NAMALWA (cell line): ENCODE measurements at places on chromosomes 6 and 20.

DNA sequence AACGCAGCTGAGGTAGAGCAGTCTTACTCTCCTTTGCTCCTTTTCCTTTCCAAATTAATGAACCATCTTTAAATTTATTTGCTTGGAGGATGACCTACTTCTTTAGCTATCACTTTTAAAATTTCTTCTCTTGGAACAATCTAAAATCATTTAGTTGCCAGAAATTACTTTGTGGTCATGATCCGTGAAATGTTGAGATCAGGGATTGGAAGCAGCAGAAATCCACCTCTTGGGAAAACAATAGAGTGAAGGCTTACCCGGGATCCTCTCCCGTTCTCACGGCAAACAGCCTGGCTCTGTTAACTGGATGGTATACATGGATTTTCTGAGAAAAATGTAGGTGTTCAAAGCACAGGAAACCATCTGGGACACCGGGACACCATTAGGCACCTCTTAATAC is 7.7 kb downstream of the AKAP12 start:
- DNase-seq = no peak

GRCh38 chr6:113824411-113824810 is 32.7 kb upstream of the MARCKS start:
- DNase-seq = no peak

- DNase-seq = no peak
Measured at GRCh38 chr20:7908905-7909304, 31.4 kb downstream of the HAO1 start.

DNA sequence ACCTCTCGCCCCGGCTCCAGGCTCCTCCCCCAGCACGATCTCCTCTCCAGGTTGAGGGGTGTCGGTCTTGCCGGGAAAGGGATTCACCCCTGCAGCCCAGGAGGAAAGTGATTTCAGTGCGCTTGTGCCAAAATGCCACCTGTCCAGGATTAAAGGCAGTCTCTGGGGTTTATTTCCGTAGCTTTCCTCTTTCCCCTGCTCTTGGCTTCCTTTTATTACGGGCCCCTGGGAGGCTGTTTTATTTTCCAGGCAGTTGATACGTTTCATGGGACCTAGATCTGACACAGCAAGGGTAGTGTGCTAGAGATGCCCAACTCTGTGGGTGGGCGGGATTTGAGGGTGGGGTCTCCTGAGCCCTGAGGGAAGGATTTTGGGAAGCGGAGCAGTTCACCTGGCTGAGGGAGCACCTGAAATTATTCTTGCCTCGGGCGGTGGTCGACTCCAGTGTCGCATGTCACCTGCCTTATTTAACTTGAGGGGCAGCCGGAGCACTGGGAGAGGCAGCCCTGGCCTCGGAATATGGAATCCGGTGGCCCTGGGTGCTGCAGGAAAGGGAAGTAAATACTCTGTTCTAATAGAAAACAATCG is 9.5 kb upstream of the NKX2-2 start:
- DNase-seq = no peak

DNA sequence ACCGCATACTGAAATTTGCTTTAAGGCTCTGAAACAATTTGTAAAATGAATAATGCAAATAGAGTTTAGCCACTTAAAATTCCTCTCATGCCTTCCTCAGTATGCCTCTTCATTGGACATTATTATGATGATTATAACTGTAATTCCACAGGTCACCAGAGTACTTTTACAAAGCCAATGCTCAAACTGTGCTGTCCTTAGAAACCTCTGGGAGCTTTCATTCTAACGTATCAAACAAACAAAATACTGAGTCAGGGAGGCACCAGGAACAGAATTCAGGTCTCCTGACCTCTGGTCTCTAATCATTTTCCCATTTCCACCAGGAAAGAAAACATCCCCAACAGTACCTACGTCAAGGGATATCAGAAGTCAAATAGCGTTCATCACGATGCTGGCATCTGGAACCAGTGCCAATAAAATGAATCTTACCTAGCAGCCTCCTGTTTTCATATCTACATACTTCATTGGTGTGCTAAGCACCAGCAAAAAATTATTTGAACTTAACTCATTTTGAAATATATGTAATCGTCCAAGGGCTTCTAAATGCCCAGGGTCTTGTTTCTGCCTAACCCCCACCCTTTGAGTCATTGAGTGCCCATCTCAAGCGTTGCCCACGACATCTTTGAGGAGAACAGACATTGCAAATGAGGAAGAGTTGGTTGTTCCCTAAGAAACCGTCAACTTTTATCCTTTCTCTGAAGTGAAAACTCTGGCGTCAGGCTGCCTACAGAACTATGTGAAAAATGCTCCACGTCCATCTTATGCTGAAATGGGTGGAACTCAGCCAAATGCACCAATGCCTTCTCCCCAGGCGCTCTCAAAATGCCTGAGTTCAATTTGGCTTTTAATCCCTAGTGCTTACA is 37.9 kb downstream of the NEDD9 start:
- no peak for DNase-seq

- DNase-seq = no peak
Measured at GRCh38 chr6:15304337-15305042, 58.6 kb downstream of the JARID2 start.

GRCh38 chr6:130559166-130559565 is 193.3 kb downstream of the TMEM200A start:
- DNase-seq = no peak

- DNase-seq = no peak
Measured at GRCh38 chr6:157246771-157247484, 76.4 kb downstream of the TMEM242 start.

DNA sequence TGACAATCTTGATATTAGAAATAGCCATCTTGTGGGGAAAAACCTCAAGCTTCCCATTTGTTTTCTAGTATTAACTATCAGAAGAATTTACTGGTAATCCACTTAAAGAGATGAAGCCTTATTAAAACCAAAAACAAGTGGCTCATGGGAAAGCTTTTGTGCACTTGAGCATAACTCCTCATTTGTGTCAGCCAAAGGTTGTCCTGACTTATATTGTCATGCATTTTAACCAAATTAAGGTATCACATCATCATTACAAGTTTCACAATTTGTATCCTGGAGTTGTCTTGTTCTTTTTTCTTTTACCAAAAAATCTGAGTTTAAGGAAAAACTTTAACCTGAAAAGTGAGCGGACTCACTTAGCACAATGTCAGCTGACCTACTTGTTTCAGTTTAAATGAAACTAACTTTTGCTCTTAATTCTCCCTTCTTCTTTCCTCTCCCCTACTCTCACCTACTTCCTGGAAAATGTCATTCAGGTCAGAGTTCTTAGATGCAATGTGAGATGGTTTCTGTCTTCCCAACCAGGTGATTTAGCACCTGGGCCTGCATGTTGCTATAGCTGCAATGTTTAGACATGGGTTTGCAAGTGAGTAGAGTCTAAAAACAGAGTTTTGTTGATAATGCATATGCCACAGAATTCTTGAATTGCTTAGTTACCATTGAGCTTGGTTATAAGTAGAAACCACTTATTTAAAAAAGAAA is 82.8 kb downstream of the TNFAIP3 start:
- DNase-seq = peak; percentile 55

- DNase-seq = no peak
Measured at GRCh38 chr6:157831424-157832249, 8.6 kb downstream of the SNX9 start.

DNA sequence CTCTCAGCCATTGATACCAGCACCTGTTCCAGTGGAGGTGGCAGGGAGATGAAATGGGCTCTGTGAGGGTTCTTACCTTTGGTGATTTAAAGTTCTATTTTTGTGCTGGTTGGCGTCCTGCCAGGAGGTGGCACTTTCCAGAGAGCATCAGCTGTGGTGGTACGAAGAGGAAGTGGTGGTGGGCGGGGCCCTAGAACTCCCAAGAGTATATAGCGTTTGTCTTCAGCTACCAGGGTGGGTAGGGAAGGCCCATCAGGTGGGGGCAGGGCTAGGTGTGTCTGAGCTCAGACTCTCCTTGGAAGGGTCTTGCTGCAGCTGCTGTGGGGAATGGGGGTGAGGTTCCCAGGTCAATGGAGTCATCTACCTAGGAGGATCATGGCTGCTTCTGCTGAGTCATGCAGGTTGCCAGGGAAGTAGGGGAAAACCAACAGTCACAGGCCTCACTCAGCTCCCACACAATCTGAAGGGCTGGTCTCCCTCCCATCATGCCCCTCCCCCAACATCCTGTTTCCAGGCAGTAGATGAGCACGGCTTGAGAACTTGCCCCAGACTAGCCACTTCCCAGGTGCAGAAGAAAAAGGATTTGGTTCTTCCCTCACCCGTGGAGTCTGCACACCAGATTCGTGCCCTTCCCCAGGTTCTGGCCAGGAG is 46.6 kb downstream of the MOXD1 start:
- DNase-seq = peak; percentile 88

- no peak for DNase-seq
Measured at GRCh38 chr20:12395353-12395752, 477.7 kb downstream of the BTBD3 start.

GRCh38 chr20:59117526-59117925 is 46.1 kb upstream of the ZNF831 start:
- DNase-seq = no peak

DNA sequence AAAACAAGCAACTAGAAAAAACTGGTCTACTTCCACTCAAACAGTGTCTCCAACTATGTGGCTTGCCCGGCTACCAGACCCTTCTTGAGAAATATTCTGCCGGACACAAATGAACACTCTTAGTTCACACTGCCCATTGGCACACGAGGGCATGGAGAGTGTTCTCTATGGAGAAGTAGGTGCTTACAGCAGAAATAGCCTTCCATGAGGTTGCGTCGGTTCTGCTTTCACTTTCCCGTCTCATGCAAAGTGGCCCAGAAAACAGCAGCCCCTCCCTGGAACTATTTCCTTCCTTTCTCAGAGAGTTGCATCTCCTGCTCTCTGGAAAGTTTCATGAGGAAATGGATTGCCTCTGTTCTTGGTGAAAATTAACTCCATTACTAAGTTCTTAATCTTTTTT is 9.5 kb upstream of the HLA-DOA start:
- peak; percentile 84 for DNase-seq

DNA sequence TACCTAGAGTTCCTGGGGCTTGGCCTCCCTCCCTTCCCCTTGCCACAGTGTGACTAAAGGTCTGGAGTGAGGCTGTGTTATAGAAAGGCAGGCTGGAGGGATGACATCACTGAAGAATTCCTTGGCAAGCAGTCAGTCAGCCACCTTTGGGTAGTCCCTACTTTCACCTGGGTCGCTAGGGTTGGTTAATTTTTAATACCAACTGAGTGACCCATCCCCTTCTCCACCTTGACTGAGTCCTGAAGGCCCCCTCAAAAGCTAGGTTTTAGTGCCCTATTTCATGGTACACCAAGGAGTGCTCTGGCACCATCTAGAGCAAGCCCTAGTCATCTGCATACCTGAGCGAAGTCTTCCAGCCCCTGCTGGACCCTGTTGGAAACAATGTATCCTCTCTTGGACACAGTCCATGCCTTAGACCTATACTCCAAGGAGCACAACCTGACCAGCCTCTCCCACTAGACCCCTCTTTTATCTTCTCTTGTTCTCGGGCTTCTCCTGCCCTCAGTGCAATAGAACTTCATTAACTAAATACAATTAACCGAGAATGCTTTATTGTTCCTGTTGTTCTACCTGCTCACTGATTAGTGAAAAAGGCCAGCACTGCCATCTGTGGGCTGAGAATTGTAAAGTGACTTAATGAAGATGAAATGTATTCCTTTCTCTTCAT is 44.6 kb downstream of the RIN2 start:
- peak; percentile 7 for DNase-seq

- DNase-seq = peak; percentile 73
Measured at GRCh38 chr6:107822176-107823046, 1.7 kb downstream of the SCML4 start.
